Left renal pelvis (tissue), 4 donors: ENCODE measurements at places on chromosomes 2 and 18.

DNA sequence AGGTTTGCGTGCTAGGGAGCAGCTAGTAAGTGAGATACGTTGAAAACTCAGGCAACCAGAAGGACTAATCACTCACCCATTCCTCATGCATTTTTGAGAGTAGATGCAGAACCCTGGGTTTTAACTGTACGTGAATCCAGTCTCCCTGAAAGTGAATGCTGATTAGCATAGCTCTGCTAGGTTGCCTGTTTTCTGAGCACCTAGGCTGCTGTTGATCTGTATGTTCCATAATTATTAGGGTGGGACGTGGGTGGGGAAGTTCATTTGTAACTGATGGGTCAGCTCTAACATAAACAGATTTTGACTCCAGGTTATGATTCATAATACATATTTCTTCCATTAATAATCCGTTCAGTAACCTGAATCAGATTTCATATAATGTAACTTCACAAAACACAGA is 379.0 kb upstream of the FANCL start:
- DNase-seq = no peak

DNA sequence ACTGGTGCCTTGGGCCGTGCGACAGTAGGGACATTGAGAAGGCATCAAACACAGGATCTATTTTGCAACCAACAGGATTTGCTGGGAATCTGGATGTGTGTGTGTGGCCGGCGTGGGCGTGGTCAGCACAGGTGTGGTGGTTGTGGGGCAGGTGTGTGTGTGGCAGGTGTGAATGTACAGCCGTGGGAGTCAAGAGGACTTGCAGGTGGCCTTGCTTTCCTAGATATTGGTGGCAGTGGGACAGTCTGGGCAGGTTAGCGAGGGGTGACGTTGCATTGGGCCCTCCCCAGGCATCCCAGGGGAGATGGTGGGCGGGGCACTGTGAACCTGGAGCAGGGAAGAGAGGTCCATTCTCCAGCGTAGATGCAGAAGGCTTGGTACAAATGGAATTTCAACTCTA is 3.2 kb upstream of the LIMS2 start:
- DNase-seq = no peak

- DNase-seq = no peak
Observed at GRCh38 chr2:185807351-185807750, 68.7 kb downstream of the FSIP2 start.

- DNase-seq = no peak
Observed at GRCh38 chr2:89837962-89838625, 1146.6 kb downstream of the RPIA start.

DNA sequence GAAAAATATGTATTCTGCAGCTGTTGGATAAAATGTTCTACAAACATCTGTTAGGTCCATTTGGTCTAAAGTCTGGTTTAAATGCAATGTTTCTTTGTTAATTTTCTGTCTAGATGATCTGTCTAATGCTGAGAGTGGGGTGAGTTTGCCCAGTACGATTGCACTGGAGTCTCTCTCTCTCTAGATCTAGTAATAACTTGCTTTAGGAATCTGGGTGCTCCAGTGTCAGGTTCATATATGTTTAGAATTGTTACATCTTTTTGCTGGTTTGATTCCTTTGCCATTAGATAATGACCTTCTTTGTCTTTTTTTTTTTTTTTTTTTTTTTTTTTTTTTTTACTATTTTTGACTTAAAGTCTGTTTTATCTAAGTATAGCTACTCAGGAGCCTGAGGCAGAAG is 10.4 kb downstream of the GCC2 start:
- no peak for DNase-seq

GRCh38 chr2:154577390-154577789 is 121.1 kb upstream of the KCNJ3 start:
- no peak for DNase-seq

DNA sequence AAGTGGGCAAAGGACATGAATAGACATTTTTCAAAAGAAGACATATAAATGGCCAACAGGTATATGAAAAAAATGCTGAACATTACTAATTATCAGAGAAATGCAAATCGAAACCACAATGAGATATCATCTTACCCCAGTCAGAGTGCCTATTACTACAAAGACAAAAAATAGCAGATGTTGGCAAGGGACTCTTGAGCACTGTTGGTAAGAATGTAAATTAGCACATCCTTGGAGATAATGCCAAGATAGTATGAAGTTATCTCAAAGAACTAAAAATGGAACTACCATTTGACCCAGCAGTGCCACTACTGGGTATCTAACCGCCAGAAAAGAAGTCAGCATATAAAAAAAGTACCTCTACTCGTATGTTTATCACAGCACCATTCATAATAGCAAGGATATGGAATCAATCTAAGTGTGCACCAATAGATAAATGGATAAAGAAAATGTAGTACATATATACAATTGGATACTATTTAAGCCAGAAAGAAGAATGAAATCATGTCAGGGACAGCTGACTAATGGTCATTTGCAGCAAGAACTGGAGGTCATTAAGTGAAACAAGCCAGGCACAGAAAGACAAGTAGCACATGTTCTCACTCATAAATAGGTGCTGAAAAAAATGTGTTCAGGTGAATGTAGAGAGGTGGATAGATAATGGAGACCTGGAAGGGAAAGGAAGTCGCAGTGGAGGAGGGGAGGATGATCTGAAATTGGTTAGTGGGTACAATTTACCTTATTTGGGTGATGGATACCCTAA is 141.7 kb upstream of the B3GNT2 start:
- DNase-seq = no peak

GRCh38 chr2:159639712-159640111 is 23.4 kb upstream of the BAZ2B start:
- DNase-seq = no peak
